Endothelial cell (in vitro differentiated cells): ENCODE measurements at places on chromosomes 12 and 14.

GRCh38 chr14:69696204-69696527 is 70.8 kb upstream of the SRSF5 start:
- no peak overlapping the region for H3K4me3 ChIP-seq
- peaks cover 91% of the 10 kb centered on the region for H3K4me1 ChIP-seq
- DNase-seq, result no peak
- peaks cover 15% of the 10 kb centered on the region for H3K36me3 ChIP-seq

GRCh38 chr12:102735104-102735503 is 181.9 kb downstream of the PAH start:
- no peak overlapping the region for H3K27ac ChIP-seq
- no peaks in the 10 kb centered on the region for H3K27me3 ChIP-seq
- H3K4me3 ChIP-seq, result no peak overlapping the region
- no peaks in the 10 kb centered on the region for H3K36me3 ChIP-seq

- H3K36me3 ChIP-seq, result no peaks in the 10 kb centered on the region
- H3K27ac ChIP-seq, result no peak overlapping the region
- peaks cover 9% of the 10 kb centered on the region for H3K4me1 ChIP-seq
- H3K27me3 ChIP-seq, result no peaks in the 10 kb centered on the region
- no peak overlapping the region for H3K4me3 ChIP-seq
These were observed 780.5 kb downstream of the NRXN3 start for GRCh38 chr14:78950649-78951048.

DNA sequence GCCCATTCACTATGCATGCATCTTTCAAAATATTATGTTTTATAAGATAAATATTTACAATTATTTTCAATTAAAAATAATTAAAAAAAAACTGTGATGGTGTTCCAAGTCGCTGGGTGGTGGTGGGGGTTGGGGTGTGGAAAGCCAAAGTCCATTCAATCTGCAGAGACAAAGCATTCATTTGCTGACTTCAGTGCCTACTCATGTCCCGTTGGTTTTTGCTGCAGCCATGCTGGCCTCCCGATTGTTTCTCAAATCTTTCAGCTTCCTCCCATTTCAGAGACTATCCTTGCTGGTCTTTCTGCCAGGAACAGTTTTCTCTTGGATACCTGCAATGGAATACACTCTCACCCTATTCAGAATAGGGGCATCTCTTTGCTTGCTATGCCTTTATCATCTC is 331.5 kb upstream of the NOVA1 start:
- peaks cover 30% of the 10 kb centered on the region for H3K4me1 ChIP-seq
- DNase-seq, result no peak
- no peaks in the 10 kb centered on the region for H3K36me3 ChIP-seq
- H3K27me3 ChIP-seq, result peaks cover 1% of the 10 kb centered on the region
- H3K27ac ChIP-seq, result no peak overlapping the region

DNA sequence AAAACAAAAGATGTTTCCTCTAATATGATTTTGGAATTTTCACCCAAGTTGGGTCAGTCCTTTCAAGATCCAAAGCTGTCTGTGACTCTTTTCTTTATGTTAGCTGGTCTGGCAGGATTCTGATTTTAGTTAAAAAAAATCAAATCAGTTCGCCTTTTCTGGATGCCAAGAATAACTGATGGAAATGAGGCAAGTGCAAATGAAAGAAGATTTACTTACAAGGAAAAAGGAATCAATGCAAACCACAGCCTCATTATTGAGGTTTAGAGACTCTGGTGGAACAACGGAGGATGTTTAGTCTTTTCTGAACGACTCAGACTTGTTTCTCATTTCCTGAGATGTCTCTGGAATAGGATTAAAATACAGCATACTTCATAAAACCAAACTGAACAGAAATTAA is 117.0 kb upstream of the DYRK2 start:
- DNase-seq, result no peak
- no peak overlapping the region for H3K27ac ChIP-seq
- H3K4me3 ChIP-seq, result no peak overlapping the region
- H3K36me3 ChIP-seq, result no peaks in the 10 kb centered on the region
- peaks cover 13% of the 10 kb centered on the region for H3K4me1 ChIP-seq
